Stimulated activated CD4-positive, alpha-beta T cell treated with anti-CD3 and anti-CD28 coated beads, TNF-alpha, amount 100 ng/mL, for 4 hours (primary cell): ENCODE measurements at places on chromosomes 6 and 20.

GRCh38 chr20:58137651-58138265 lies 90.7 kb downstream of the ANKRD60 start:
- DNase-seq: no peak

DNA sequence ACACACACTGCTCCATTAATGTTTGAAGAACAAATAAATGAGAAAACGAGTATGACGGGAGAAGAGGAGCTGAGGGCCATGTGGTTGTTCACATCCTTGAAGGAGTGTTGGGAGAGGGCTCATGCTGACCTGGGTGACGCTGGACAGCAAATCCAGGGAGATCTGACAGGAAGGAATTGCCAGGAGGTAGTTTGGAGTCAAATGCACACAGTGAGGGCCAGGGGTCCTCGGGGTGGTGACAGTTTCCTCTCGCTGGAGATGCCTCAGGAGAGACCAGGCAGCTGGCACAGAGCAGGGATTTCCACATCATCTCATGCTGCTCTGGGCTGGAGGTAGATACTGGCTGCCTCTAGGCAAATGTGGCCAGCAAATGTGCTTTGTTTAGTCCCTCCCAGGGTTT lies 2.0 kb upstream of the TMEM181 start:
- no peak for DNase-seq

DNA sequence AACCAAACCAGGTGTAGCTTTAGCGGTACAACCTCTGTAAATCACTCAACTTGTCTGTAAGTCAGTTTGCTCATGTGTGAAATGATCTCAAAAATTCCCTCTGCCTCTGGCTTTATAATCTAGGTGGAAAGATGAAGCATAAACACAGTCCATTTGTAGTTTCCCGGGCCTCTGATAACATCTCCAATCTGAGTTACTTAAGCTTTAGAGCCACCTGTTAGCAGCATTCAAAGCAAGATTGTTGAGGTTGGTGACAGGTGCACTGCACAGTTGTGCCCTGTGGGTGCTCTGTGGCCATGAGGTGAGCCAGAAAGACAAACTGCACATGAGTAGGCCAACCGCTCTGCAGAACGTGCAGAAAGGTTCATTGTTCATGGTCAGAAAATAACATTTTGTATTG lies 53.7 kb downstream of the MOCS1 start:
- DNase-seq: no peak

GRCh38 chr6:25181923-25182322 lies 97.3 kb upstream of the CARMIL1 start:
- no peak for DNase-seq

DNA sequence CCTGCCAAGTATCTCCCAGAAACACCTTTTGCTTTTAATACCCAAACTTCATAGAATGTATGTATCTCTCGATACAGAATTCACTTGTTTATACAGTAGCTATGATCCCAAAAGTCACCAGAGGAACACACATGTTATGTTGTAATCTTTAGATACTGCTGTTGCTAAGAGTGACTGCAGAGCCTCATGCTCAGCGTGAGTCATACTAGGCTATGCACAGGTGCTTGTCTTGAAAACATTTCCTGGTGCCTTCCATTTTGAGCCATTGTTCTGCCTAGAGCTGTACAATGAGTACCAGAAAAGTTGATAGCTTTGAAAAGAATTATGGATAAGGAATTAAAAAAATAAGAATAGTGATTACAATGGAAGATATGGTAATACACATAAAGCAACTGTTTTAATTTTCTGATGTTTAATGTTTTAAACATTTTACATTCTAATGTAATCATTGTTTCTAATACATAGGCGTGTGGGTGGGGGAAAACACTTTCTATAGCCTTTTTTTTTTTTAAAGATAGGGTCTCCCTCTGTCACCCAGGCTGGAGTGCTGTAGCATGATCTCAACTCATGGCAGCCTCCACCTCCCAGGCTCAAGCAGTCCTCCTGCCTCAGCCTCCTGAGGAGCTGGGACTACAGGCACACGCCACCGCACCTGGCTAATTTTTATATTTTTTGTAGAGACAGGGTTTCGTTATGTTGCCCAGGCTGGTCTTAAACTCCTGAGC lies 79.4 kb downstream of the CD24 start:
- DNase-seq: no peak

DNA sequence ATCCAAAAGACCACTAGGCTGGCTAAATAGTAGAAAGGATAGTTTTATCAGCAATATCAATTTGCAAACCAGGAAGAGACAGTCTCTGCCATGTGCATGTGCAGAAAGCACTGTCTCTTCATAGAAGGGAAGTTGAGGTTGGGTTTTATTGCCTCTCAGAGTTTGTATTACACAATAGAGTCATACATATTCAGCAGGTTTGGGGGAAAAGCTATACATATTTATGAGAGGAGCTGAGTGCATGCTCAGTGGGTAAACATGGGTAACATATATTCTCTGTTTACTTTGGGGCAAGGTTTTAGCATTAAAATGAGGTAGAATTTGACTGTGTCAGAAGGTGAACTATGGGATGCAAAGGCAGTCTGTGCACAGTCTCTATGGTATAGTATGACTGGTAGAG lies 14.9 kb downstream of the TMEM170B start:
- DNase-seq: no peak

GRCh38 chr20:60138256-60139220 lies 180.3 kb downstream of the CDH26 start:
- peak; percentile 18 for DNase-seq

GRCh38 chr6:126662966-126663365 lies 323.1 kb downstream of the CENPW start:
- DNase-seq: no peak

GRCh38 chr6:26251354-26252076 lies 113.5 kb upstream of the BTN3A2 start:
- DNase-seq: no peak

DNA sequence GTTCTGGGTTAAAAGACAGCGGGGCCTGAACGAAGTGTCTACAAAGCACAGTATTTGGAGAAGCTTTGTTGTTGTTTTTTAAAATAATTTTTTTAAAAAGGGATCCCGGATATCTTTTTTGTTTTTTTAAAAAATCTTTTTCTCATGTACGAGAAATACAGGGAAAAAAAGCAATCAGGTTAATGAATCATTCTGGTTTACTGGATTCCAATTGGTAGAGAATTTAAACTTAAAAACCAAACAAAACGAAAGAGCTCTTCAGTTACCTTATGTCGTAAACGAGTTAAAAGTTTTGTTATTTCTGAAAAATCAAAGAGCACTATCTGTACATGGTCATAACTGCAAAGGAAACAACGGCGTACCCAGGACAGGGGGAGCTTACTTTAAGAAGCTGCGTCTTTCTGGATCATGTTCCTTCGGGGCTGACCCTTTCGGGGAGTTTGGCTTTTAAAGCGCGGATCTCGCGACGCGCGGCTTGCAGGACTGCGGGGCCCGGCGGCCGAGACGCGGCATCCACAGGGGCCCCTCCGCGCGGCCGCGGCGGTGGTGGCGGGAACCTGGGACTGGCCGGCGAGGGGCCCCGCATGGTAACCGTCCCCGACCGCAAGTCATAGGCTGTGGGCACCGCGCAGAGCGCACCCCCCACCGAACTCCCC lies 927 bp downstream of the IL20RA start:
- DNase-seq: no peak
